ENCODE measurements at places on chromosomes 13 and 19.

- DNase-seq: no peak
Measured at GRCh38 chr19:4664642-4665041, 5.5 kb downstream of the MYDGF start.

DNA sequence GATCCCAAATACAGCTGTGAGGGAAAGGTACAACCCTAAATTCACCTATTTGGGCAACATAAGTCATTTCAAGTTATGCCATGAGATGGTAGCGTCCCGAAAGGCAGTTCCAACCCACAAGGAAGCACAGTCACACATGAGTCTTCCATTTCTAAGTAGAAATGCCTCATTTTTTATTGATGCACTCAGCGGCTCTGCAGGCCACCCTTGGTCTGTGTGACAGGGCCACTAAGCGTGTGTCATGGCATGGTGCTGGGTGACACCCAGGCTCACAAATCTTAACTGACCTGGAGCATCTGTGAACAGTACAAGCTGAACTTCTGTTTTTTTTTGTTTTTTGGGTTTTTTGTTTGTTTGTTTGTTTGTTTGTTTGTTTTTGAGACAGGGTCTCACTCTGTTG, 15.1 kb downstream of the RAB20 start:
- DNase-seq: no peak

GRCh38 chr19:12847159-12848139, 9.1 kb downstream of the MAST1 start:
- DNase-seq: peak; percentile 85

GRCh38 chr19:45952686-45953505, 20.8 kb downstream of the NOVA2 start:
- no peak for DNase-seq

- DNase-seq: no peak
Measured at GRCh38 chr13:89375839-89376238, 1704.7 kb downstream of the SLITRK5 start.

GRCh38 chr19:47142779-47143178, 12.1 kb downstream of the SAE1 start:
- no peak for DNase-seq

DNA sequence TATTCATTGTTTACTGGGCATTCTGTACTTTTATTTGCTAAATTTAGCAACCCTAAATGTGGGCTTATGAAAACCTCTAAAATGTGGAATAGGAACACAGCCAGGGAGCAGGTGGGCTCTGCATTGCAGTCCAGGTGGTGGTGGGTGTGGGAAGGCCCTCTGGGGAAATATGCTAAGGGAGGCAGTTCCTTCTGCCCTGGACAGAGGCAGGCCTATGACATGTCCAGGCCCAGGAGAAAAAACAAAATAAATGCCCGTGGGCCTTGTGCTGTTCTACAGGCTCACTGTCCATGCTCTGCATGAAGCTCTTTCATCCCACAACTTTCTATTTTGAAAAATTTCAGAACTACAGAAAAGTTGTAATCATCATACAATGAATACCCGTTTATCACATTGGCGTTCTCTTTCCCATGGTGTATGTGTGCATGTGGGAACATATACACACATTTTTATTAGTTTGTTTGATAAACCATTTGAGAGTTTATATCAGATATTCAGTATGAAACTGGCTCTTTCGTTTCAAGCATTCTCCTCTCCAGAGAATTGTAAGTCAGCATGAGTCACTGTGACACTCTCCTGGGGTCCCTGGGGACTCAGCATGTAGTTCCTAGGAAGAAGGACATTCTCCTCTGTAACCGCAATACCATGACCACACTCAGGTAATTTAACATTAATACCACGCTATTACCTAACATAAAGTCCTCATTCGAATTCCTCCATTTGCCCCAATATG, 505.3 kb downstream of the COG6 start:
- DNase-seq: no peak

GRCh38 chr13:112179421-112179820, 112.5 kb downstream of the SOX1 start:
- no peak for DNase-seq

DNA sequence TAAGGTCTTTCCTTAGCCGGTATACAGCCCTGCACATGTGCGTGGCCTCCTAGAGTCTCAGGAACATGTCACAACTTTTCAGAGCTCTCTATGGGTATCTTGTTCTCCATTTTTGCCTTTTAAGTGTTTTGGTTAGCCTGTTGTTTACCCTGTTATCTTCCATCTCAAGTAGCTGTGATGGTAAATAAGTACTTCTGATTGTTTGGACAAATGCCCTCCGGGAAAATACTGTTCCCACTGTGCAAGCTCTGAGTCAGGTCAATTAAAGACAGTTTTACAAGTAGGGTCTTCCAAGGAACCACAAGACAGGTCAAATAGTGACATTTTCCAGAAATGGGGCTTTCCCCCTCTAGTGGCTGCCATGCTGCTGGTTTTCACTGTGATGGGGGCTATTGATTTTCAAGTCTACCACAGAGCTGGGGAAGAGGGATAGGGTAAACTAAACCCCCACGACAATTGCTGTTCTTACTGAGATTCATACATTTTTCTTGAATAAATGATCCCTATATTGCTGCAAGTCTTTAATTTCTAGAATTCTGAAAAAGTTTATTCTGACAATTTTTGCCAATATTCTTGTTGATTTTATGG, 109.5 kb downstream of the TM9SF2 start:
- no peak for DNase-seq

DNA sequence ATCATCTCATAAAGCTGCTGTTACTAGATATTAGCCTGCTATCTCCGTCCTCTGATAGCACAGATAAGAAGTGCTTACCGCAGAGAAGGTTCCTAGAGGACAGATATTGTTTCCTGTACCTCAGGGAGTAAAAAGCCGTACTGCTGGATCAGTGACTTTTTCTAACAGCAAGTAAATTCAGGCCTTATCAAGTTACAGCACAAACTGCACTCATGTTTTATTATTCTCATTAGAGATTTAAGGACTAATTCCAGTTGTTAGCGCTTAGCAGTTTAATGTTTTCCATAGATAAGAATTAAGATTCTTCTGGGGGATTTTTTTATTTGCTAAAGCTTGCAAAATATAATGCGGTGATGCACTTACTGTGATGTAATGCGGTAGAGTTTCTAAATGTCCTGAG, 119.0 kb upstream of the OBI1 start:
- DNase-seq: no peak

GRCh38 chr19:53927739-53928138, 18.7 kb downstream of the CACNG7 start:
- DNase-seq: peak; percentile 21

DNA sequence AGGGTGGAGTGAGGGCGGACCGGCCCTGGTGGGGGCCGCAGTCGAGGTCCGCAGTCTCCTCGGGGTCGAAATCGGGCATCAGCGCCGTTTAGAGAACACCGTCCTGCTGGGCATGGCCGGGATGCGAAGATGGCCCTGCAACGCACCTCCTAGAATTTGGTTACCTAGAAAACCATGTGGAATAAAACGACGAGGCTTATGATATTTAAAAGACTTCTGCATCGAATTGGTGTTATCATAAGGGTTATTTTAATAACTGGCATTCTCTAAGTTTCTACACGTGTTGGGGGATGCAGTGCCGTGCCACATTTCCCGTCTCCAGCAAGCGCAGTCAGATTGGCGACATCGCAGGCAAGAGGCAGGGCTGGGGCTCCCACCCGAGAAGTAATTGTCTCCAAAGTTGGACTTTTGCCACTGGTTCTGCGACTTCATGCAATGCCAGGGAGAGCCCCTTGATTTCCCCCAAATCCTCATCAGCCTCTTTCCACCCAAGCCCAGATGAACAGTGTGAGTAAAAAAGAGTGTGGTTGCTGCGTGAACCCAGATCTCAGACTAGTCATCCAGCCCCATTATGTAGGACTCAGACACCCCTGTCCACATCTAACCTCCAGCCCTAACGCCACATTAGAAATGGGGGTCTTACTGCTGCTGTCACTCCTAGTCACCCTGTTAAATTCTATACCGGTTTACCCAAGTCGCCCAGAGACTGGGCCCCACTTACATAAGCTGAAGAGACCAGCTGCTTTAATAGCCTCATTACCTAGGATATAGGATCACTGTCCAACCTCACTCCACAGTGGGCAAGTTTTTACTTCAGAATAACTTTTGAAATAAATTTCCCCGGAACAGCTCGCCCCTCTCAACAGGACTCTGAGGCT, 571 bp upstream of the DHRS12 start:
- peak; percentile 25 for DNase-seq

- DNase-seq: no peak
Measured at GRCh38 chr19:41904118-41904870, 21.3 kb downstream of the ARHGEF1 start.

GRCh38 chr13:22014469-22014868, 343.6 kb downstream of the FGF9 start:
- DNase-seq: no peak

GRCh38 chr19:41193430-41194156, 574 bp downstream of the CYP2S1 start:
- no peak for DNase-seq

Data from activated gamma-delta T cell treated with Interleukin-2 at 50 U/mL for 16 hours (primary cell).